ENCODE measurements at places on chromosomes 2 and 18.

DNA sequence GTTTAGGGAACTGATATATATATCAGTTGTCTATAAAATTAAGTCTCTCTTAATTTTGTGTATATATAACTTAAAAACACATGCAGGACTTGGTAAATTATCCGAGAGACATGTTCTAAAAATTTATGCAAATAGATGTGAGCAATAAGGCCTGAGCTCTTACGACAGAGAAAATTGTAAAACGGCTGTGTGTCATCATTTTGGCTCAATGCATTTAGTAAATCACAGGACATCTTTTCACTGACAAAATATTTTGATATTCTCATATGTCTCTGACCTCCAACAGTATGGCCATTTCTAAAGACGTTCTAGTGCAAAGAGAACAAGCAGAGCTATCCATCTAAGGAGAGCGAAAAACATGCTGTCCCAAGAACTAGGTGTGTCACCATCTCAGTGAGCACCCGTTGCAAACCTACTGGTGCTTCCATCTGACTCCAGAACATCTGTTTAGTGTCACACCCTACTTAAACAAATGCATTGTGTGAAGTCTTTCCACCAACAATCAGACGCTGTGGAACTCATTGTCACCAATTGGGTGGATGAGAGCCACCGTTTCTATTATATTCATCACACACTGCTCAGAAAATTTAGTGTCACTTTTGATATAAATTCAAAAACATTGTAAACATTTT, 108.0 kb downstream of the ARHGAP15 start:
- DNase-seq: no peak

GRCh38 chr2:9629222-9630116, 1.3 kb downstream of the YWHAQ start:
- DNase-seq: no peak

GRCh38 chr2:220374282-220374681, 746.9 kb downstream of the SLC4A3 start:
- no peak for DNase-seq

DNA sequence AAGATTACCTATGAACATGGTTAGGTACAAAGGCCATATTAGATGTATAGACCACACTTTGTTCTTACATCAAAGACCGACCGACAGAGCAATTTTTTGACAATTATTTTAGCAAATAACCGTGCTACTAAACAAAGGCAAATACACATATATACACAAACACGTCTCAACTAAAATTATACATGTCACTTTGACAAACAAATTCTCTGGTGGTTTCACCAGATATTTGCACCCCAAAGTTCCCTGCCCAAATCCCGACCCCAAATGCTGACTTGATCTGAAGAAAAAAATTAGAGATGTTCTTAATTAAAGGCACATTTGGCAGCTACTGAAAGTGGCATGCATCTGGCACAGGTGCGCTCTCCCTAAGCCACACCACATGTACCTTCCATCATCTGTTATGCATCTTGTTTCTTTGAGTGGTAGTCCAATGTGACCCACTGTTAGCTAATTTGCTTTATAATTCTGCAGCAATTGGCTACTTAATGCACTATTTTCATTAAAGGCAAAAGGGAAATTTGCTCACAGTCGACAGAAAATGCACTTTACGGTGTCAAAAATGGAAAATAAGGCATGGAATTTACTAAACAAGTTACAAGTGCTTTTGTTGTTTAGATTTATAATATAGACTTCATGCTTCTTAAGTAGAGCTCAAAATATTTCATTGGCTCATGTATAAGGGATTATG, 92.1 kb downstream of the ARHGEF33 start:
- DNase-seq: no peak

DNA sequence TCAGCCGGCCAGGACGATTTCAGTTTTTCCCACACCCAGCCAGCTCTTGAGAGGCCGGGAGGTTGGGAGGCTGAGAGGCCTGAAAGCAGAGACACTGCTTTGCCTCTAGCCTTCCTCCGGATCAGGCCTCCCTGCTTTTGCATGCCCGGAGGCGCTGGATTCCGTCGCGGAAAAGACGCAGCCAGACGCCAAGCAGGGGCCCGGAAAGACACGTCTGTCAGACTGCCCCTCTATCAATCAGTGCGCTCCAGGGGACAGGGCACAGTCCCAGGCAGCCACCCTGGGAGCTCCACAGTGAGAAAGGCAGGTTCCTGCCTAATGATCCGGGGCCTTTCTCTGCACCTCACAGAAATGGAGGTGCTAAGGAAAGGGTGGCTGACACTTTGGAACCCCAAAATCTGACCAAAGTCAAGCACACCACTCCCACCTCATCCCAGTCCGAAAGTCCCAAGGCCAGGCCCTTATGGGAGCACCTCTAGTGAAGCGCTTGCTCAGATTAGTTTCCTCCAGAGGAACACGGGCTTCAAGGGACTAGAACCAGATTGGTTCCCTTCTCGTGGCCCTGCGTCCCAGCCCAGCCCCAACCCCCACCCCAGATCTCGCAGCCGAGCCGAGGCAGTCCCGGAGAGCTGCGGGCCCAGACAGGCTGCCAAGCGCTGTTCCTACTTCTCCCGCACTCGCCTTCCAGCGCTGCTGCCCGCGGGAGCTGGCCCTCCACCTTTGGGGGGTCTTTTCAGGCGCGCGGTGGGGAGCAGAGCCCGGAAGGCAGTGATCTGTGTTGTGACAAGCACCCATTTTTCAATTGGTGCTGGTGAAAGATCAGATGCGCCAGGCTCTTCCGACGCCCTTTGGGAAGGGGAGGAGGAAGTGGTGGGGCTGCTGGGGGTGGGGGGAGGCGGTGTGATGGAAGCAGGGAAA, 5.0 kb downstream of the DLX1 start:
- DNase-seq: no peak

- no peak for DNase-seq
These were observed 74.0 kb upstream of the SULT1C3 start for GRCh38 chr2:108165729-108166128.

DNA sequence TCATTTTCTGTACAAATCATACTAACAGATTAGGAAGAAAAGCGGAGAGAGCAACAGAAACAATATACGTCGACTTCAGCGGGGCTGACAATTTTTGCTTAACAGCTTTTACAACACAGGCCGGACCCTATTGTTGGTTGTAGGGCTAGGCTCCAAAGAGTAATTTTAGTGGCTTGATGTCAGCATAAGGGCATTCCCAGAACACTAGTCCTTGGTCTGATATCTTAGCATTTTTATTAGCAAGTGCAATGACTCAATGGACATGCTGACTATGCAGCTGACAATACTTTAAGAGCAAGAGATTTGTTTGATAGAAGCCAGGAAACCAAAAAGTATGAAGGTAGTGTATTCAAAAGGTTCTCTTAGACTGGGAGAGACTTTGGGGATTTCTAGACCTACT, 209.9 kb downstream of the LNPK start:
- DNase-seq: no peak

DNA sequence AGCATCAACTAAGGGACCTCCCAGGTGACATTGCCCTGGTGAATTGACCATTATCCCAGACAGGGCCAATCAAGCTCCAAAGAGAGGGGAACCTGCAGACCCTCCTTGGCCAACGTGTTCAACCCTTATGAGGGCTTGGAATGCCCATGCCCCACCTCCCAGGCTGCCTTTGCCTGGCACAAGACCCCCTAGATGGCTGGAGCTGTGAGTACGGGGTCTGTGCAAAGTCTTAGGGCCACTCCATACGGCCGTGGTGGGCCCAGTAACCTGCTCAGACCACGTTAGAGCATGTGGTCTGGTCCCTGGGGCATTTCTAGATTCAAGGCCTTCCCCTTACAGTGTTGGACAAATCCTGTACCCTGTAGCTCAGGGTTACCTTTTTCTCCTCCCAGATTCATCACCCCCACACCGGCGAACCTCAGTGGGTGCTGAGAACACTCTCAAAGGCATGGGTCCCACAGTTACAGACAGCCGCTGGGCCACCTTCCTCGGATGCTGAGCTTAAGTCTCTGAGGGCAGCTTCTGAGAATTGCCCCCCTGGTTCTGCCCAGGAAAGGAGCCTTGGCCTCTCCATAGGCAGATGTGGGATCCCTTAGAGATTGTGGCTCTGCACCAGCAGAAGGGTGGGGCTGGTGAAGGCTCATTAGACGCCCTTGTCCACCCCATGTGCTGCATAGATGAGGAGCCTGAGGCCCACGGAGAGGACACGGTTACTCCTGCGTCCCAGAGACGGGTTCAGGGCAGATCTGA, 18.3 kb upstream of the KCNK3 start:
- DNase-seq: no peak

- no peak for DNase-seq
These were observed 12.7 kb downstream of the KCNF1 start for GRCh38 chr2:10924441-10924840.

GRCh38 chr18:21672521-21673267, 31.9 kb downstream of the ABHD3 start:
- DNase-seq: no peak

GRCh38 chr18:55093295-55093694, 134.0 kb upstream of the CCDC68 start:
- no peak for DNase-seq

DNA sequence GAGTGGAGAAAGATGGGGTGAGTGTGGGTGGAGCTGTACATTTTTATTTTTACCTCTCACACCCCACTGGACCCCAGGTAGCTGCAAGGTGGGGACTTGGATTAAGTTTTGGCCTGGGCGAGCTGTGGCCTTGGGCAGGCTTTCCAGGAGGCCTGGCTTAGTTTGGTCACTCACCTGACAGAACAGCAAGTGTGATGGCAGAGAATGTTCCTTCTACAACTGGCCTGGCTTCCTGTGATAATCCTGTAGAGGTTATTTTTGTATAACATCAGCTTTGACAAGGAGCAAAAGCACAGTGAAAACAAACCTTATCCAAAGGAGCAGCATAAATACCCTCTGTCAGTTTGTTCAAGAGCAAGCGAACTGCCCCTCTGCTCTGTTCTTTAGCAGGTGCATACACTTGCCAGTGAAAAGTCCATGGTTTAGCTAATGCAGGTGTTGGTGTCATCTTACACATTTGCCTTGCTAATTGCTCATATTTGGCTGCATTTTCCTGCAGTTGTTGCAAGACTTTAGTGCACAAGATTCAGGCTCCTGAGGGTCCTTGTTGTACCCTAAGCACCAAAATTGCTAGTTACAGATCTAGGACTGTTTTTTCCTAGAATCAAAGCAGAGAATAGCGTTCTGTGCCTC, 6.3 kb downstream of the THNSL2 start:
- no peak for DNase-seq

DNA sequence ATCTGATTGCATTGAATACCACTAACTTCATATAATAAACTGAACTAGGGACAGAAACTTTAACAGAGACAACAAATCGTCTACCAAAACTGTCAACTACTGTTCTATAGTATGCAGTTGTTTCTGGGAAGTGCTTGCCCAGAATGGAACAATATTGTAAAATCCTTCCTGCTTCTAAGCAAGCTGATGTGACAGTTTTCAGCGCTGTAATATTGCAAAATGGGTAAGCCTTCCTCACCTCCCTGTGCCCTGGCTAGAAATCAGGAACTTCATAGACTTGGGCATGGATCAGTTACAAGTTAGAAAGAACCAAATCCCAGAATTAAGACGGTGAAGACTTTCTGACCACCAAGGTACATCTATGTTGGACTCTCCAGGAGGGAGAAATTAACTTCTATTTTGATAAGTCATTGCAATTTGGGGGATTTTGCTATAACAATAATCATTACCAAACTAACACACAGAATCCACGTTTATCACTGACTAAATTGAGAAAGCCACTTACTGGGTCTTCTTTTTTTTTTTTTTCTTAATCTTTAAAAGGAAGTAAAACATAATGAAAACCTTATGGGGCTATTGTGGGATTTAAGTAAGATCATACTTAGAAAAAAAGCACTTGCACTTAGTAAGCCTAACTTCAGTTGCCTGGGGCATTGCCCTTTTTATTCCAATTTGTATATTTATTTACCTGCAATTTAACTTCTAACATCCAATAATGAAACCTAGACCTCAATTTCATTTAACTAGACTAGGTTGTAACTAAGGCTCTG, 261.5 kb downstream of the TRIB2 start:
- no peak for DNase-seq

DNA sequence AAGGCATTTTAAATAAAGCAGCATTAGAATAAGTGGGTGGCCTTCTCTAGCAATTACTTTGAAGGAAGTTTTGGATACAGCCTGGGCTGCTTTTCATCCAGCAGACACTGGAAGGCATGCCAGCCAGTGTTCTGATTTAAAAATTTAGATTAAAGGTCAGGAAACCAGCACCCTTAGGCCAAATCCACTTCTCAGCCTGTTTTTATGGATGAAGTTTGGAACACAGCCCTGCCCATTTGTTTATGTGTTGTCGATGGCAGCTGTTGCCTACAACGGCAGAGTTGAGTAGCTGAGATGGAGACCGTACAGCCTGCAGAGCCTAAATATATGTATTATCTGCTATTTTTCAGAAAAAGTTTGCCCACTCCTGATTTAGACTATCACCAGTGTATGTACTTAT, 313.6 kb upstream of the ACVR2A start:
- no peak for DNase-seq

GRCh38 chr2:203583701-203584100, 48.6 kb upstream of the RAPH1 start:
- DNase-seq: no peak

DNA sequence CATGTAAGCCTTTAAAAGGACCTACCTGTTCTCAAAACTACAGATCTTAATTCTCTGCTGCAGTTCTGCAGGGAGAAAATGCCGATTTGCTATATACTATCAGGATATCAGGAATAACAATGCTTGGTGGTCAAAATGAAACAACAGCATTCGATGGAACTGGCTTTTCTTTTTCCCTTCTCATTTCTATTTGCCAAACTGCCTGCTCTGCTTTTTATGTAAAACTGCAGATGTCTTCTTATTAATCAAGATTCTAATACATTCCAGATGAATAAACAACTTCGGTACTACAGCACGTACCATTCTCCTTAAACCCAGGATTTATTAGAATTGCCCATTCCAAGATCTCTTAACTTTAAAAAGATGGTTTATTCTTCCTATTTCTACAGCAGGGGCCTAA, 100.9 kb downstream of the ZNF521 start:
- DNase-seq: no peak

DNA sequence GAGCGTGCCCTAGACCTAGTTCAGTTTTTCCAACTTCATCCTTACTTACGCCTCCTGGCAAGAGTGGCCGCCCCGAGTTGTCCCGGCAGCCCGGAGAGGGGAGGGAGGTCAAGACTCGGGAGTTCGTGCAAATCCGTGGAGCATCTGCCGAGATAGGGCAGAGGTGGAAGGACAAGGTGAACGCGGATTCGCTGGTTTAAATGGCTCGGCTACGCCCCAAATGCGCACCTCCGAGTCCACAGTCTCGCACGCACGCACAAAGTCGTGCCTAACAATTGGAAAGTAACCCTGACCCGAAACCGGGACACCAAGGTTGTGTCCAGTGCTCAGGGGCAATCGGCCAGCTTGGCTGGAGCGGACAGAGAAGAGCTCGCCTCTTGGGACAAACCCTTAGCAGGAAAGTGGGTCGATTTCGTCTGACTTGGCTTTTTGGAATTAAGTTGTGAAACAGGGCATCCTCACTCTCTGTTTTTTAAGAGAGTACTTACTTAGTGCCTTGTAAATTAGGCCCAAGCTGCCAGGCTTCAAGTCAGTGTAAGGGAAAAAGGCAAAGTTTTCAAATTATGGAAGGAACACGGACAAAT, 726 bp upstream of the SS18 start:
- no peak for DNase-seq

GRCh38 chr2:230676546-230676945, 36.1 kb upstream of the CAB39 start:
- no peak for DNase-seq
